ENCODE measurements at places on chromosomes 4 and X.

- no peak for DNase-seq
Observed at GRCh38 chrX:24396236-24396930, 35.9 kb downstream of the SUPT20HL1 start.

DNA sequence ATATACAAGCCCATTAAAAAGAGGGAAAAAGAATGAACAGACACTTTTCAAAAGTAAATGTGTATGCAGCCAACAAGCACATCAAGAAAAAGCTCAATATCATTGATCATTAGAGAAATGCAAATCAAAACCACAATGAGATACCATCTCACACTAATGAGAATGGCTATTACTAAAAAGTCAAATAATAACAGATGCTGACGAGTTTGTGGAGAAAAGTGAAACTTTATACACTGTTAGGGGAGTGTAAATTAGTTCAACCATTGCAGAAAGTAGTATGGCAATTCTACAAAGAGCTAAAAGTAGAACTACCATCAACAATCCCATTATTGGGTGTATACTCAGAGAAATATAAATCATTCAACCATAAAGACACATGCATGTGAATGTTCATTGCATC is 203.0 kb downstream of the ARAP2 start:
- no peak for DNase-seq

GRCh38 chrX:106774981-106775380 is 27.5 kb upstream of the TBC1D8B start:
- DNase-seq: no peak

GRCh38 chr4:154709550-154709949 is 34.2 kb upstream of the LRAT start:
- DNase-seq: no peak

- DNase-seq: no peak
Observed at GRCh38 chrX:103503163-103503852, 16.0 kb downstream of the RAB40A start.

- DNase-seq: no peak
Observed at GRCh38 chr4:36091997-36092396, 152.3 kb downstream of the ARAP2 start.

DNA sequence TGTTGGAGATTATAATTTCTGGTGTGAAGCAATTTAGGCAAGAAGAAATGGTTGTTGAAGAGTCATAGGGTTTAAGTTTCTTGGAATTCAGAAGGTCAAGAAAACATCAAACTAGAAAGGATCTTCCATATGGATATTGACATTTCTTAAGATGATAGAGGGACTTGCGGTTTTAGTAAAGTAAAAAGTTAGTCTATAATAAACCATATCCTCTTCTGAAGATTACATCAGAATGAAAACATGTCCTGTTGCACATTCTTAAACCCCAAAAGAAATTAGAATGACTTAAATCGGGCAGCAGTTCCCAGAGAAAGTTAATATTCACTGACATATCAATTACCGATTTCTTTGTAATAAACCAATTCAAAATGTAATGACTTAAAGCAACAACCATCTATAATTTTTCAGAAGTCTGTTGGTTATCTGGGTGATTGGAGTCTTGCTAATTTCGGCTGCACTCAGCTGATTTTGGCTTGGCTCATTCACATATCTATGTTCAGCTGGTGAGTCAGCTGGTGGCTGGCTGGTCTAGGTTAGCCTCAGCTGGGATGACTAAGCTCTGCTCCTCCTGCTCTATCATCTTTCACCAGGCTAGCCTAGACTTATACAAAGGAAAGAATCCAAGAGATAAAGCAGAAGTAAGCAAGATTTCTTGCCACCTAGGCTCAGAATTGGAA is 24.4 kb upstream of the DYNLT3 start:
- DNase-seq: no peak

DNA sequence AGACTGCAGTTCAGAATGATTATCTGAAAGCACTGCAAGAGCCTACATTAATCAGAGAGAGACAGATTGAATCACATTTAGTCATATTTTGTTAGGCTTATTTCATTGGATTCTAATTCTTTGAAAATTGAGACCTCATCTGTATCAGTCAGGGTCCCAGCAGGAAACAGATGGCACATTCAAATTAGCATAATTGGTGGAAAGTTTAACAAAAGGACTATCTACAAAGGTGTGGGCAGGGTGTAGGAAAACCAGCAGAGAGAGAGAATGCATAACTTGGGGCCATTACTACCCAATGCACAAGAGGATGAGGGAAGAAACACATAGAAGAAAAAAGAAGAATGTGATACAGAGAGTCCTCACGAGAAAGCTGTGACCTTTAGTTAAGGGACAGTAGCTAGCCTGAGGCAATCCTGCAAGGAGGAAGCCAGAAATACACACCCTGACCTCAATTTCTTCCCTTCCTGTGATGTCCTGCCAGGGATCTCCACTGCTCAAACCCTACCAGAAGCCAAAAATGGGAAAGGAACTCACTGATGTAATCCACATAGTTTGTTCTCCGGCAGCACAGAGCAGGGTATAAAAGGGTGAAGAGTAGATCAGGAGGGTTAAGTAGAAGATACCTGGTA is 17.7 kb upstream of the XKRX start:
- DNase-seq: no peak

DNA sequence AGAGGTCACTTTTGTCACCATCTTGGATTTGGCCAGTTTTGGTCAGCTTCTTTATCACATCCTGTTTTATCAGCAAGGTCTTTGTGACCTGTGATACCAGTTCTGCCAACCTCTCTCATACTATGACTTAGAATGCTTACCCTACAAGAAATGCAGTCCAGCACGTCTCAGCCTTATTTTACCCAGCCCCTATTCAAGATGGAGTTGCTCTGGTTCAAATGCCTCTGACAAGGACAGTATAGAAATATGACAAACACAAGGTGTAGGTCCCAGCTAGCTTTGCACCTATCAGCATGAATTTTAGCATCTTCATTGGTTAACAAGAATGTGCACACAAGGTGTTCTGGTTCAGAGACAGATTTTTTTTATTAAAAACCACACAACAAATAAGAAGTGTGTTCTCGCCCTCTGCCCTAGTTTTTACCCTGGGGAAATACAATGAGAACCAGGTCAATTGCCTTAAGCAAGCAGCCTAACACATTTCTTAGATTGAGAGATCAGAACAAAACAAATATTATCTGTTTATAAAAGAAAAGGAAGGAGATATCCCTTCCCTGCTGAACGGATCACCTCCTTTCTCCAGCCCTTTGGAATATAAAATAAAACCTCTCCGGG is 962.3 kb upstream of the PRKX start:
- DNase-seq: no peak

- DNase-seq: no peak
Observed at GRCh38 chr4:120007191-120007871, 59.3 kb downstream of the MAD2L1 start.

DNA sequence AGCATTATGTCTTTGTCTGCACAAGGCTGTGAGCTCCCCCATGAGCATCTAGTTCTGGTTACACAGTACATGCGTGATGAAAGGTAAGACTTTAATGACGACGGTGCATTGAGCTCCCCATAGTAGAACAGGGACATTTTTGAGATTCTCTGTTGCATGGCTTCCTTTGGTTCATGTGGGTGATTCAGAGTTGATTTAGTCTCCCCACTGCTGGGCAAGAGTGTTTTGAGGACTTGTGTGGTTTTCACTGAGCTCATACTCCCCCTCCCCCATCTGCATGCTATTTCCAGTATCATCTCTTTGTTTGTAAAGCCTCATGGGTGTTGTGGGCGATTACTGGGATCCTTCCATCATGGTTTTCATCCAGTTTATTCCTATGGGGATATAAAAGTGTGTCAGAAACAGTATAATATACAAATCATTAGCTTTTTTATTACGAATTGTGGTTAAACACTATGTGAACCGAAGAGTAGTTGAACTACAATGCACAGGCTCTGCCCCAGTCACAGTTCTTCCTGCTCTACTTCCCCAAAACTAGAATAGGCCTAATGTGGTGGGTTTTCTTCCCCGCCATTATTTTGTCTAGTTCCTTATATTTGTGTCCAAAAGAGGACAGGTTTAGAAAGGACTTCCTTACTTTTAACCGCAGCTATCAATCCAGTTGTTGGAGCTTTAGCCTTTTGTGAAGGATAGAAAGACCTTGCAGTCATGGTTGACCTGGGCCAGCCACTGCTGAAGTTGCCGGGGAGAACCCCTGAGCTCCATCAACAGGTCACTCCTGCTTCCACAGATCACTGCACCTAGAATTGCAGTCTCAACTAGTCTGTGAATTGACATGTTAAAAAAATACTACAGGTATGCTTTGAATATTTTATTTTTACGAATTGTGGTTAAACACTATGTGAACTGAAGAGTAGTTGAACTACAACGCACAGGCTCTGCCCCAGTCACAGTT is 30.4 kb downstream of the KIT start:
- no peak for DNase-seq
